Mammary epithelial cell (primary cell): ENCODE measurements at places on chromosomes 1 and 21. TPM values are rescaled to one million over a fixed set of nuclear protein-coding genes. Genes with fewer than 3 reads are reported as not detected.
A peak's percentile ranks its signal among the peaks of the same experiment; 100 is the strongest.

- DNase-seq, result peak; percentile 79
These were observed 12.0 kb upstream of the SYT14 start for GRCh38 chr1:209926045-209926444.

DNA sequence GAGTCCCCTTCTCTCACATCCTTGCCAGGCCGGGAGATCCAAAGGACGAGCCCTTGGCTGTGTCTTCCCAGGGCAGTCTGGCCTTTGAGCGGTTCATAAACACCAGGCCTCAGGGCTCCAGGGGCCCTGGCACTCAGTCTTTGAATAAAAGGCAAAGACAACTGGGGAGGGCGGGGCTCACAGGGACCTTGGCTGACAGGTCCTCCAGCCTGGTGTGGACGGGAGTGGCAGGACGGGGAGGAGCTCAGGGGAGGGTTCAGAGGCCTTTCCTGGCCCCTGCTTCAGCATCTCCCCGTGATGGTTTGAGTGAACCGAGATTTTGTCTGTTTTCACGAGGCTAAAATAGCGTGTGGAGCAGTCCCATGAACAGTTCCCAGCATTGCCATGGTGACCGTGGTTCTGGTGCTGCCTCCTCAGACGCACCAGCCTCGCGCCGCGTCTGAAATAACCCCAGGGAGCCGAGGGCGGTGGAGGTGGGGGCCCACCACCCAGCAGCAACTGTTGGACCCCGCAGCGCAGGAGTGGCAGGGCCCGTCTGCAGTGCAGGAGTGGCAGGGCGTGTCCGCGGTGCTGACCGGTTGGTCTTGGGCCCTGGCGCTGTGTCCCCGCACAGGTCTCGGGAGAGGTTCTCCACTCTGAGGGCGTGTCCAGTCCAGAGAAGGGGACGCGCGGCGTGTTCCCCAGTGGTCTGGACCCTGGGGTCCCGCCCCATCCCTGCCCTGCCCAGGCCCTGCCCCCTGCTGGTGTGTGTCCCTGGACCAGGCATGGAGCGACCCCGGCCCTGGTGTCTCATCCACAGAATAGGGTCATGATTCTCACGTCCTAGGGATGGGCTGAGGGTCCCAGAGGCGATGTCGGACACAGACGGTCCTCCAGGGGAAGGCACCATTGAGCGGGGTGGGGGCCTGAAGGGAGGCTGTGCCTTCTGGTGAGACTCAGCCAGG lies 7.1 kb upstream of the PRKCZ start:
- DNase-seq, result no peak

ZNF593OS gene
- not detected for polyA plus RNA-seq

DNA sequence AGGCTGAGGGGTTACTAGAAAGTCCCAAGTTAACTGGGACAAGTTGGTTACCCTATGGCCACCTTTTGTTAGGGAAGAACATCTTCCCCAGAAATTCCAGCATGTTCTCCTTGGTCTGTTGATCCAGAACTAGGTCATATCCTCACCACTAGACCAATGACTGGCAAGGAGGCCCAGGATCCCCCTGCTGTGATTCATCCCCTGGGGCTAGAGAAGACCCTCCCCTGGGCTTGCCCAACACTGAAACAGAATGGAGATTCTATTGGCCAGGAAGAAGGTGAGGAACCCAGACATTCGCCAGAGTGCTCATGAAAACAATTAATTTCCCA lies 90.1 kb upstream of the SIM2 start:
- DNase-seq, result no peak

DNA sequence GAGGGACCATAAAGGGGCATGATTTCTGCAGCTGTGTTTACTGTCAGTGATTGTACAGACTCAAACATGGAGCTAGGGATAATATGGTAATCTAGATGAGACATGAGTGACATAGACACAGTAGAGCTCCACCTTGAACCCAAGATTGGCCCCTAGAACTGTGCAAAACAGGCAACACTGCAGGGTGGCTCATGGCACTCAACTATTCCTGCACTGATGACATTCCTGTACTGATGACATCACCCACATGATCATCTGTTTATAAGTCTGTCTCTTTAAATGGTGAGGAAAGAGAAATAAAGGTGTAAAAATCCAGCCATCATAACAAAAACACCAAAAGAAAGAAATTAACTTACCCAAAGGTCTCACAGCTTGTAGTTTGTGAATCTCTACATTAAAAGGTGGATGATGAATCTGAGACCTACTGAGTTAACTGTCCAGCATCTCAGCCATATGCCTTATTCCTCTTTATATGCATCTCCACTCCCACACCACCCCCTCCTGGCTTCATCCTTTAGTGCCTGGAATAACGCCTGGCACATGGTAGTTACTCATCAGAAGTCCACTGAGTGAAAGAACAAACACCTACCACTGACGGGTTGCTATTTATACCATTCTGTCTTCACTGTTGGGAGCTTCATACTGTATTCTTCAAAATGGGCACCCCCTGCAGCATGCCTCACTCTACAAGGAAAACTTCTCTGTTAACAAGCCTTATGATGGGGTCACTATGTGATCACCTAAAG lies at the start of gene LRRC53:
Gene LRRC53, minus strand, starts transcription at position 442 of the 746 bp plus-strand sequence. CDS start 29,262 bp downstream, outside the sequence.
- no peak for DNase-seq

CGN gene
- 1.1 TPM for polyA plus RNA-seq

DNA sequence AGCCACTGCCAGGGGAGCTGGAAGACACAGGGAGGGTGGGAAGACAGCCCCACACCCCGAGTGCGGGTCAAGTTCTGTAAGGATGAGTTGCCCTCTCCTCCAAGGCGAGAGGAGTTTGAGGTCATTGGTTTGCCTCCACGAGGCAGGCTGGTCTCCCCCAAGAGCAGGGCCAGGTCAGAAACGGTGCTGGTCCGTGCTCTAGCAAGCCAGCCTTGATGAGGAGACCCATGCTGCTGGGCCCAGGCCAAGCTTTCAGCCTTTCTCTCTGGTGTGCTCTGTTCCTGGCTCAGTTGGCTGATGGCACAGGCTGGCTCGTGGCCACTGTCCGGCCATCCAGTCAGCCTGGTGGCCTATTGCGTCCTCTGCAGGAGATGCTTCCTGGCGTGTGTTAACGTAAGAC lies 12.0 kb upstream of the PCBP3 start:
- no peak for DNase-seq

NFASC gene
- polyA plus RNA-seq, result 12.7 TPM

CD247 gene
- polyA plus RNA-seq, result 0.07 TPM

GRCh38 chr1:83583351-83584014 lies 415.4 kb downstream of the TTLL7 start:
- no peak for DNase-seq

CLCA4 gene
- 0.34 TPM for polyA plus RNA-seq

GRCh38 chr21:41977034-41977950 lies 23.5 kb upstream of the C2CD2 start:
- no peak for DNase-seq

GRCh38 chr1:25893116-25893515 lies 13.1 kb downstream of the STMN1 start:
- no peak for DNase-seq

GRCh38 chr1:45014321-45015028 lies 2.4 kb downstream of the UROD start:
- peak; percentile 49 for DNase-seq

GRCh38 chr1:11024154-11024873 lies 11.9 kb downstream of the TARDBP start:
- no peak for DNase-seq

UMODL1 gene
- polyA plus RNA-seq, result not detected

- DNase-seq, result no peak
These were observed 237.6 kb upstream of the SGIP1 start for GRCh38 chr1:66296370-66296769.

F5 gene
- 0.01 TPM for polyA plus RNA-seq

KRTAP11-1 gene
- not detected for polyA plus RNA-seq

COG2 gene
- polyA plus RNA-seq, result 11.0 TPM
